GM06990 (cell line): ENCODE measurements at places on chromosomes 2 and 18.

DNA sequence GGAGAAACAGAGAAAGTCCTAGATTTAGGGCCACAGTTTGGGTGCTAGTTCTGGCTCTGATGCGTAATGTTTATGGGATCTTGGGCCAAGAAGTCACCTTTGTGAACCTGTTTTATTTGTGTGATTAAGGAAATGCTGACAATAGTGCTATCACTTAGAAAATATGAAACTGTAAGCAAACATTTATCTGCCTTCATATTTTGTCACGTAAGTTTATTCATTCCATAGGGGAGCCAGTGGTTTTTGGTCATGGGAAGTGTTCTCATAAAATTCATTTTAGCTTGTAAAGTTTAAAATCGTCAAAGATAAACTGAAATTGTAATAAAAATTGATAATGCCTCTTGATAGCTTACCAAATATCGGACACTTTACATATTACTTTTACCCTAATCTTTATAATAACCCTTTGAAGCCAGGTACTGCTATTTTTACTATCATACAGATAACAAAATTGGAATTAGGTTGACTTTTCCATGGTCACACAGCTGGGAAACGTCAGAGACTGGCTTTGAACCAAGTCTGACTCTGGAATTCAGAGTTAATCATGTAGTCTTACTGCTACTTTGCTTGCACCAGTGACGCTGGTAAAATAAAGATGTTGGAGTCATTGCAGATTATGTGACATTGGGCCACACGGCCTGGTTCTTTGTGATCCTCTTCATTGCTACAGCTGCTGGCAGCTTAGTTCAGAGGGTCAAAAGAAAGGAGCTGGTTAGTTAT is 99.7 kb downstream of the ICA1L start:
- DNase-seq, result no peak

DNA sequence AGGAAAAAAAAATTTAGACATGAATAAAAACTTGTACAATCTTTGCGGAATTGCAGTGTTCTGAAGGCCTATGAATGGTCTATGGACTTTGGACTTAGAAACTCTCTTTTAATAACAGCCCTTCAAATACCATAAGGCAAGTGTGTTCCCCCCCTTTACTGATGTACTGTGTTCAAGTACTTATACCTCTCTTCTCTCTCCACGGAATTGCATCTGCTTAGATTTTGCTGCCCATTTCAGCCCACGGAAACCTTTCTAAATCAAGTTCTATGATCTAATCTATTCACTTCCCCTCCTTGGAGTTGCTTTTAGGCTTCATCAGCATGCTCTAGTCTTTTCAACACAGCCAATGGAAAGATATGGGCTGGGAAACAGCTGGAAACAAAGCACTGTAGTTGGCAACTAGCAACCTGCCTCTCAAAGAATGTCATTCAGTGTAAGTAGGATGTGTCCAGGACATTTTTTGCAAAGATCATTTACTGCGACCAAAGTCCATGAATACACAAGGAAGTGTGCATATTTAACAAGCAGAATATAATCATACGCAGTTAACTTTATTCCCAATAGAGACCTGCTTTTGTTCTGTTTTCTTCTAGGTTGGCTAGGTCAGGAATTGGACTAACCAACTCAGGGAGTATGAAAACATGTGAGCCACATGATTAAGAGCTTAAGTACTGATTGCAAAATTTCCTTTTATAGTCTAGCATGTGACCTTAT is 58.0 kb downstream of the SLC40A1 start:
- no peak for DNase-seq

GRCh38 chr2:226660526-226660925 is 139.1 kb downstream of the IRS1 start:
- no peak for DNase-seq

DNA sequence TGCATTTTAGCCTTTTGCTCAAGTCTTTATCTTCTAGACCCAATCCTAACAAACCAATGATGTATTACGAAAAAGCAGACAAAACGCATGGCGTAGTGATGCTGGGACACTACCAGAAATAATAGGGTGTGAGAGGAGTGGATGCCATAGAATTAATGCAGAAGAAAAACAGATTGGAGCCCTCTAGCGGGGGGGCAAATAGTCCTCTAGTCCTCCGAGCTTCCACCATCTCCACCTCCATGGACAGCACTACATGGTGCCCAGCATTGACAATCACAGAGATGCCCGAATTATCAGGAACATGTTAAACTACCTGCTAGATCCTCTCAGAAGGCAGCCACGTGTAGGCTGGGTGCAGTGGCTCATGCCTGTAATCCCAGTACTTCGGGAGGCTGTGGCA is 15.4 kb upstream of the ROCK2 start:
- DNase-seq, result no peak

GRCh38 chr18:61245276-61245675 is 88.0 kb upstream of the CDH20 start:
- no peak for DNase-seq

DNA sequence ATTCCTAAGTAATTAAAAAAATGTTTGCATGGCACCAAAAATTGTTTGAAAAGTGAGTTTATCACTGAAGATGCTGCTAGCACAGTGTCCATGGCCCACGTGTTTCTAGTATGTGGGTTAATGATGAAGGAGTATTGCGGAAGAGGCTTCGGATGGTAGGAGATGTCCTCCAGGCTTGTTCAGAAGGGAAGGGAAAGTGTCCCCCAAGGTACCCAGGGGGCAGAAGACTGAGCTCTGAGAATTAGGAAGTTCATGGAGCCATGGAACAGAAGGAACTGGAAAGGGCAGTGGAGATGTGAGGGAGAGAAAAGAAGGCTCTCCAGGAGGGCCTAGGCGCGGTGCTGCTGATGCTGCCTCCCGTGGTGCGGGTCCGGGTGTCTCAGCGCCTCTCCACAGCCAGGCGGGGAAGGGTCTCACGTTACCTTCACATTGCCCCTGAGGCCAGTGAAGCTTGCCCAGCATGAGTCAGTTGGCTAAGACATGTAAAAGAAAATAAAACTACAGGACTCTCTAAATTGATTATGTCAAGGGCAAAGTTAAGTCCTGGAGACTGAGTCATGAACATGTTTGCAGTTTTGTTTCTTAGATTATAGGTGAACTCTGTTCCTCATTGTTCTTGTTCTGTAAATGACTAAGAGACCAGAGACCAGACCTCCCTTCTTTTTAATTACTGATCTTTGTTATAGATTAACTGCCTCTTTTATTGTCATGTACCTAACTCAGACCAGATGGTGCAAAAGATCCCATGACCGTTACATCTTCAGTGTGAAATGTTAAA is 89.0 kb downstream of the MTCL1 start:
- no peak for DNase-seq

- no peak for DNase-seq
These were observed 34.8 kb upstream of the MMADHC start for GRCh38 chr2:149622343-149622742.

DNA sequence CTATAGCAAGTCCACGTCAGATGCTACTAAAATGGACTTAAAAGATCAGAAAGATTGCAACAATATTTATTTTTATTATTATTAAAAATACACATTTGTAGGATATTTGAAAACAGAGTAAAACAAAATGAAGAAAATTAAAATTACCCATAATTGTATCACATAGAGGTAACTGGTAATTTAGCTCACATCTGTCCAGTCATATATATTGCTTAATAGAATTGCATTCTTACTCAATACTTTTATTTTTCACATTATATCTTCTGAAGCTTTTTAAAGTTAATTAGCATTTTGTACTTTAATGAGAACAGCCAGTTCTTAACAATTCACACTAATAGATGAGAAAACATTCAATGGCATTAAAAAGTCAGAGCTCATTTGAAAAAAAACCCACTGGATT is 11.5 kb upstream of the RNF144A start:
- DNase-seq, result no peak

DNA sequence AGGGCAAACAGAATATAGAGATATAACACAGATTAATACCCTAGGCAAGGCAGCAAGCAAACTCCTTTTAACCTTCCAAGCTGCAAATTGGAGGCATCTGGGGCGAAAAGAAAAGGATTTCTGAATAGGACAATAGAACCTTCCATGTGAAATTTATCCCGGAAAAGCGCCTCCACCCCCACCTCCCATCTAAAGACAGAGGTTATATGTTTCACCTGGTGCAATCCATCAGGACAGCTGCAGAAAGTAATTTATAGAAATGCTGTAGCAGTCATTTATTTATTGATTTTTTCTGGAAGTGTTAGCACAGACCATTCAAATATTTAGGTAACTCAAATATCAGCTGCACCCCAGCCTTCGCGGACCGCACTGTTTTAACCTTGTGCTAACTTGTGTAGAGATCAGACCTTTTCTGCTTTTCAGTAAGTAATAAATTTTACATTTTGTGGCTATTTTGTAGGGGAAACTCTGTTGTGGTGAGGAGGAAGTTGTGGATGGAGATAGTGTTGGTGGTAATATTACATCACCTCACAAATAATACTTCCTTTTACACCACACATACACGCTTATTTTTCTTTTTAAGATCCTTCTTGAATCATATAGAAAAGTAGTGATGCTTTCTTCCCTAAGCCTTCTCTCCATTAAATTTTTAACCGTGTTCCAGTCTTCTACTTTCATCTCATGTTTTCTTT is 919.3 kb upstream of the CDH2 start:
- DNase-seq, result no peak

GRCh38 chr2:144430722-144431391 is 89.1 kb downstream of the ZEB2 start:
- DNase-seq, result peak; percentile 28

DNA sequence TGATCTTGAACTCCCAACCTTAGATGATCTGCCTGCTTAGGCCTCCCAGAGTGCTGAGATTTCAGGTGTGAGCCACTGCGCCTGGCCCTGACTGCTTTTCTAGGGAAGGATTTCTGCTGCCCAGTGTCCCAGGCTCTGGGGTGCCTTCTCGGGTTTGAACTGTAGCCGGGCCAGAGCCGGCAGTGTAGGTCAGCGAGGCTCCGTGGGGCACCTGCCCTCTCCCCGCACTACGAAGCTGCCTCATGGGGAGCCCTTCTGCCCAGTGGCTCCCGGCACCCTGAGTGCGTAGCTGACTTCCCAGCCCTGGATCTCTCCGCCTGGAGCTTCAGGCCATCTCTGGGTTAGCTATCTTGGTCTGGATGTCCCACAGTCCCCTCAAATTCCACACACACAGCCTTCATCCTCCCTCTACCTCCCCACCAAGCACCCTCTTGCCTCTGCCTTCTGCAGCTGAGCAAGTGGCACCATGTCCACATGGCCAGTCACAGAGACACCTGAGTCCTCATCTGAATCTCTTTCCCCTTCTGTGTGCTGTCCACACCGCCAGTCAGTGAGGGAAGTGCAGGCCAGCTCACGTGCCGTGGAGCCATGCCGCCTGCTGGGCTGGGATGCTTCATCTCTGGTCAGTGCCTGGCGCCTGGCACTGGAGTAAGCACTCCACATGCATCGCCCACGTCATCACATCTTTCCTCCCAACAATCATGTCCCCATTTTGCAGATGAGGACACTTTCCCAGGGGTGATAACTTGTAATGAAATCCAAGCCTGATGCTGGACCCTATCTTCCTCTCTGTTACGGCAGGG is 69.2 kb downstream of the EDAR start:
- DNase-seq, result no peak

DNA sequence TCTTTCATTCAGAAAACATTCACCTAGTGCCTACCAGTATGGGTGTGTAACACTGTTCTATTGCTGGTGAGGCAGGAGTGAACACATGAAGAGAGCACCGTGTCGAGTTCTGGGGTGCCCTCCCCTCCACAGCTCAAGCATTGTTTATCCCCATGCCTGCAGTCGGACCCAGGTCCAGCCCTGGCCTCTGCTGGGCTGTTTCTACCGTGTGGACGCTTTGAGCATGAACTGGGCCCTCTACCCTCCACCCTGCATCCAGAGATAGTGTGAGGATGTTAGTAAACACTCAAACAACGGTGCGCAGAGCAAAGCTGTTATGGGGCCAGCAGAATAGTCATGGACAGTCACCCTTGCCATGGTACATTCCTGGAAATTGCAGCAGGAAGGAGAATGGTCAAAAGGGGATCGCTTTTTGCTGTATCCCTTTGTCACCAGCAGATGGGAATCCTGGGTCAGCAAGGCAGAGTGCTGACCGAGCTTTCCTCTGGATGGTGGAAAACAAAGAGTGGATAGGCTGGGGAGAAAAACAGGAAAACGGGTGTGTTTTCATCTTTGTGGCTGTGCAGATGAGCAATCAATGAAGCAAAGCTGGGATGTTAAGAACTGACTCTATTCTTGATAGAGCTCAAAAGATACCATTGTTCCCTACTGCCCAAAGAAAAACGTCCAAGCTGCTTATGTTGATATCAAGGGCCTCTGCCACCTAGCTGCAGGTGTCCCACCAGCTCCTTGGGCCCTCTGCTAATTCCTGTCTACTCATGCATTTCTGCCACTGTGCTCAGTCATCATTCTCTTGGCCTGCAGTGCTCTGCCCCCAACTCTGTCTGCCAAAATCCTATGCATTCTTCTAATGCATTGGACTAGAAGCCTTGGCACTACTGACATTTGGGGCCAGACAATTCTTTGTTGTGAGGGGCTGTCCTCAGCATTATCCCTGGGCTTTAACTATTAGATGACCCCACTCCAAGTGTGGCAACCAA is 38.7 kb downstream of the REEP1 start:
- no peak for DNase-seq

- no peak for DNase-seq
These were observed 23.2 kb downstream of the ABCB11 start for GRCh38 chr2:169007941-169008340.

- DNase-seq, result no peak
These were observed 260.7 kb downstream of the FHOD3 start for GRCh38 chr18:36558234-36558633.
